ENCODE measurements at places on chromosomes 2 and 18.
A peak's percentile ranks its signal among the peaks of the same experiment; 100 is the strongest.

DNA sequence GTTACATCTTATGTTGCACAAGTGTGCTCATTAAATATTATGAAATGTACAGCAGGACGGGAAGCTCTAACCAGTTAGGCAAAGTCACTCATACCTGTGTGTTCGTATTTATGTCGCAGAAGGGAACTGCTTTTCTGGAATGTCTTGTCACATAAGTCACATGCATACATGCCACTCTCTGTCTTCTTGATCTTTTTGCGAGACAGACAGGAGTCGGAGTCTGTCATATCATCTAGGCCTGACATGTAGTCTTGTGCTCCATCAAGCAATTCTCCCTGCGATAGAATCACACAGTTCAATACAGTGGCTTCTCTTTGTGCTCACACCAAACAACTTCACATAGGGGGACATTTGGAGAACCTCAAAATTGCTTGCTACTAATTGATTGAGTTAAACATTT lies 123.6 kb downstream of the ZEB2 start:
- no peak for DNase-seq
- no peak overlapping the region for H3K27ac ChIP-seq
- H3K27me3 ChIP-seq: no peaks in the 10 kb centered on the region

DNA sequence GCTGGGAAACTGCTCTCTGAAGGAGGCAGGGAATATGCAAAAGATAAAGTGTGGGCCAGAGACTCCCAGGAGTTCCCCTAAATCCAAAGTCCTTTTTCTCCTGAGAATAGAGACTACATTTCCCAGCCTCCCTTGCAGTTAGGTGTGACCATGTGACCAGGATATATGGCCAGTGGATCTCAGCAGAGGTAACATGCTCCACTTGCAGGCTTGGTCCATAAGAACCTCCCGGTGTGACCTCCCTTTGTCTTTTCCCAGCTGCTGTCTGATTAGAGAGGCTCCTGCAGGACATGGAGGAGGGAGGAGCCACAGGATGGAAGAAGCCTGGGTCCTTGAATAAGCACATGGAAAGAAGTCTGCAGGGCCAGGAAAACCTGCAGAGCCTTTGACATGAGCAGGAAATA lies 76.2 kb downstream of the TGFA start:
- DNase-seq: no peak
- H3K27me3 ChIP-seq: no peaks in the 10 kb centered on the region
- no peaks in the 10 kb centered on the region for H3K36me3 ChIP-seq
- H3K27ac ChIP-seq: no peak overlapping the region

DNA sequence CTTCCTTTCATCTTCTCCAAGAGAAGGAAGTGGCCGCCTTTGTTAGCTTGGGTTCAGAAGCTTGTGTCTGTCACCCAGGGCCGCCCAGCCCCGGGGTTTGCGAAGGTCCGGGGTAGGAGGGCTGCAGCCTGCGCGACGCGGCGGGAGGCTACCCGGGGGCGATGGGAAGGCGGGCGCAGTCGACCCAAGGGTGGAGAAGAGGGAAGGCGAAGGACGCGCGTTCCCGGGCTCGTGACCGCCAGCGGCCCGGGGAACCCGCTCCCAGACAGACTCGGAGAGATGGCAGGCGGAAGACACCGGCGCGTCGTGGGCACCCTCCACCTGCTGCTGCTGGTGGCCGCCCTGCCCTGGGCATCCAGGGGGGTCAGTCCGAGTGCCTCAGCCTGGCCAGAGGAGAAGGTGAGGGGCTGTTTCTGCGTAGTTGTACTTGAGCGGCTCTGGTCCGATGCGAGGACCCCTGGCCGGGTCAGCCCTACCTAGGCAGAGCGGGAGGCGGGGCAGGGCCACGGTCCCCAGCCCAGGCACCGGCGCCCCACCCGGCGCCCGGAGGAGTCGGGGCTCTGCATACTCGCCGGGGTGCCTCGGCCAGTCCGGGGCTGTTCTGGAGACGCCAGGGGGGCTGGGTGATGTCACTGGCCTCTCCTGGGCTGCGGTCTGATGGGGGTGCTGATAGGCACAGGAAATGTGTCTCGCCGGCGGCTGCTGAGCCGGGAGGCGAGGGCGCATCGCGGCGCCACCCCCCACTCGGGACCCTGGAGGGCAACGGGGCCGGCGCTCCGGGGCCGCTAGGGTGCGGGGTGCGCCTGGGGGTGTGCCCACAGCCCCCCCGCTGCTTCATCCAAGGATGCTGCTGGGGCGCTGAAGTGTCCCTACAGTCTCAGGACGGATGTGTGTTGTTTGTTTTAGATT lies at the start of gene QPCT:
TSS of gene QPCT (plus strand) at position 178 of the 909 bp plus-strand sequence. CDS start at position 280, 102 bp downstream.
- no peaks in the 10 kb centered on the region for H3K36me3 ChIP-seq
- no peak for DNase-seq
- H3K4me3 ChIP-seq: peak within 1 kb of the TSS; percentile 67

DNA sequence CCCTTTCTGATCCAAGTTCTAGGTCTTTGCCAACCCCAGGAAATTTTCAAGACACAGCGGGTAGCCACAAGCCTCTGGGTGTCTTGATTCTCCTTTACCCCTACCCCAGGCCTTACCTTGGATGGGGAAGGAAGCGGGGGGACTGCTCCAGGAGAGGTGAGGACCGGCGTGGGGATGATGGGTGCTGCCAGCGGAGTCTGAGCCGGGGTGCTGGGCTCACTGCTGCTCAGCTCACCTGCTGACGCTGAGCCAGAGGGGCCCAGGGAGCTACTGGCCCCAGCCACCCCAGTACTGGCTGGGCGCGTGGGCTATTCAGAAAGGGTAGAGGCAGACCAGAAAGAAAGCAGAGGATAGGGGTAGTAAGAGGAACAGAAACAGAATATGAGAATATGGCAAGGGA lies 8.7 kb downstream of the DCTN1 start:
- DNase-seq: no peak
- H3K27ac ChIP-seq: no peak overlapping the region
- H3K4me1 ChIP-seq: peaks cover 32% of the 10 kb centered on the region
- no peaks in the 10 kb centered on the region for H3K27me3 ChIP-seq
- peaks cover 59% of the 10 kb centered on the region for H3K36me3 ChIP-seq
- H3K4me3 ChIP-seq: no peak overlapping the region

DNA sequence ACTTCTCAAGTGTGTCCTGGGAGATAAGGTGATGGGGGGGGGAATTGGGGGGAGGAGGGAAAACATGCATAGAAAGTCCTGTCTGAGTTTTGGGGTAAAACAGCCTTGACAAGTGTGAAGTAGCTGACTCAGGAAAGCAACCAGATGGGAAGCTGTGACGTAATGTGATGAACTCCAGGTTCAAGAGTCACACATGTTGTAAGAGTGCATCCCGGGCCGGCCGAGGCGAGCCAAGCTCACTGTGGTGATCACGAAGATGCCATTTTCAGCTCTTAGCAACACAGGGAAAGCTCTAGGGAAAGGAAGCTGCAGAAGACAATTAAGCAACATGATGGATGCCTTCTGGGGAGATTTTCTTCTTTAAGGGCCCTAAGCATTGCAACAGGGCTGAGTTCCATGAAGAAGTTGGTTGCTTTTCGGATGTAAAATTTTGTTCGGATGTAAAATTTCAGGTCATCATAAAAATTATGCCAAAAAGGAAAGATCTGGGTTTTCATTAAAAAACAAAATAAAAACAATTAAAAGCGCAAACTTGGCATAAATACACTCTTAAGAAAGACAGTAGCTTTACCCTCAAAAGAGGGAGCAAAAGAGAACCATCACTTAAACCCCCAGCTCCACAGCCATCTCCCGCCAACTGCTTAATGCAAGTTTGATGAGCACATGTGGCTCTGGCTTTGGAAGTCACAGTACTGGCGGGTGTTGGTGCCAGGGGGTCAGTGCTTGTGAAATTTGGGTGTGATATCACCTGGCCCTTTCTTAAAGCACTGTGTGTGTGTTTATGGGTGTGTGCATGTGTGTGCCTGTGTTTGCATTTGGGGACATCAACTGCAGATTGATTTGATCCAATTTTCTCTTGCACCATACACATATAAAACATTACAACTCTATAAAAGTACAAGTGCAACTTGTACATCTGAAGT lies 19.1 kb downstream of the SERTAD2 start:
- no peaks in the 10 kb centered on the region for H3K27me3 ChIP-seq
- DNase-seq: no peak
- no peak overlapping the region for H3K4me3 ChIP-seq
- peaks cover 39% of the 10 kb centered on the region for H3K4me1 ChIP-seq

DNA sequence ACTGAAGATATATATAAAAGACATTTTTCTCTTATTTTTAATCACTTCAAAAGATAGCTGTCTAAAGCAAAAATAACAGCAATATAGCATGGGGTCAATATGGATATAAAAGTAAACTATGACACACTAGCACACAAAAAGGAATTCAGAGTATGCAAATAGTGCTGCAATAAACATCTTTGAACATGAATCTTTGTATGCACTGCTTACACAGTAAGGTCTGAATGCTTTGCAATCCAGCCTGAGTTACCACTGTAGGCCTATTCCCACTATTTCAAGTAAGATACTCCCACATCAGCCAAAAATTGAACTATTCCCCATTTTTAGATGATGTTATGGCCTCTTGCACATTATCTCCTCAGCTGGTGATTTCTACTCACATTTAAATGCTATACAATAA lies 27.4 kb upstream of the ERCC3 start:
- no peaks in the 10 kb centered on the region for H3K27me3 ChIP-seq
- no peak overlapping the region for H3K4me3 ChIP-seq
- no peaks in the 10 kb centered on the region for H3K4me1 ChIP-seq
- no peak overlapping the region for H3K27ac ChIP-seq

GRCh38 chr2:61218817-61219170 lies 56.8 kb downstream of the C2orf74 start:
- DNase-seq: no peak
- H3K27ac ChIP-seq: no peak overlapping the region
- peaks cover 22% of the 10 kb centered on the region for H3K36me3 ChIP-seq
- no peaks in the 10 kb centered on the region for H3K4me1 ChIP-seq

- H3K4me1 ChIP-seq: peaks cover 4% of the 10 kb centered on the region
- no peak for DNase-seq
- no peak overlapping the region for H3K4me3 ChIP-seq
- H3K27ac ChIP-seq: no peak overlapping the region
- no peaks in the 10 kb centered on the region for H3K27me3 ChIP-seq
Measured at GRCh38 chr2:144834363-144834762, 314.4 kb upstream of the ZEB2 start.

GRCh38 chr2:163347982-163348856 lies 387.6 kb downstream of the FIGN start:
- no peaks in the 10 kb centered on the region for H3K27me3 ChIP-seq
- peak overlapping the region; percentile 84 for H3K27ac ChIP-seq
- H3K36me3 ChIP-seq: no peaks in the 10 kb centered on the region
- peaks cover 9% of the 10 kb centered on the region for H3K4me1 ChIP-seq
- DNase-seq: peak; percentile 93

GRCh38 chr2:86072271-86072858 lies 33.3 kb downstream of the POLR1A start:
- peaks cover 39% of the 10 kb centered on the region for H3K4me1 ChIP-seq
- H3K27me3 ChIP-seq: no peaks in the 10 kb centered on the region
- peak overlapping the region; percentile 55 for H3K27ac ChIP-seq
- peaks cover 72% of the 10 kb centered on the region for H3K36me3 ChIP-seq
- H3K4me3 ChIP-seq: no peak overlapping the region

GRCh38 chr2:39538718-39539117 lies 101.6 kb upstream of the MAP4K3 start:
- no peaks in the 10 kb centered on the region for H3K27me3 ChIP-seq
- no peak overlapping the region for H3K4me3 ChIP-seq
- DNase-seq: peak; percentile 19

- no peaks in the 10 kb centered on the region for H3K27me3 ChIP-seq
- DNase-seq: no peak
- H3K4me3 ChIP-seq: no peak overlapping the region
- H3K4me1 ChIP-seq: peaks cover 96% of the 10 kb centered on the region
Measured at GRCh38 chr18:374721-375168, 106.9 kb upstream of the THOC1 start.
